ENCODE measurements at places on chromosomes 7 and 10.

DNA sequence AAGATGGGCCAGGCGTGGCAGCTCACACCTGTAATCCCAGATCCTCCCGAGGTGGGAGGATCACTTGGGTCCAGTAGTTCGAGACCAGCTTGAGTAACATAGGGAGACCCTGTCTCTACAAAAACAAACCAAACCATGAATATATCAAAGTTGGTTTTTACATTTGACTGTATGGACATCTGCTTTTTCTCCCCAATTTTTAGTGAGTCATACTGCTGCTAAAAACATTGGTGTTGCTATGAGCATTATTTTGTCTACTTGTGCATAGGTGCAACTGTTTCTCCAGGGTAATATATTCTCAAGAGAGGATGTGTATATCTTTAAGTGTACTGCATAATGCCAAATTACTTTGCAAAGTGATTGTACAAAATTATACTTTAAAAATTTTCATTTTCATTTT lies 769 bp upstream of the TMEM248 start:
- DNase-seq: no peak

DNA sequence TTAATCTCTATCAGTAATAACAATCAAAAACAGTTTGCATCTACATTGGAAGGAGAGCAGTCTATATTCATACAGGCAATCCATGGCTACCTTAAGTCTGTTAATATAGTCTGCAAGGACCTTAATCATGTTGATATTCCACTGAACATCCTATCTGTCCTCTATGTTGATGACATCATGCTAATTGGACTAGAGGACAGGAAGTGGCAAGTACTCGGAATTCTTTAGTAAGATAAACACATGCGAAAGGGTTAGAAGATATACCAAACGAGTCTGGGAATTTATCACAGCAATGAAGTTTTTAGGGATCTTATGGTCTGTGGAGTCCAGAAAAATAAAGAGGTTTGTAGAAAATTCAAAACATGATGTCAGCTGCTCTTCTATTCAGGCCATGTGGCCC lies 11.3 kb upstream of the SAMD9L start:
- no peak for DNase-seq

- DNase-seq: no peak
These were observed 10.9 kb downstream of the CDCA7L start for GRCh38 chr7:21934808-21935207.

- no peak for DNase-seq
These were observed 26.9 kb upstream of the LAMB4 start for GRCh38 chr7:108156897-108157605.

- no peak for DNase-seq
These were observed 607.9 kb upstream of the MKI67 start for GRCh38 chr10:128734161-128734560.

DNA sequence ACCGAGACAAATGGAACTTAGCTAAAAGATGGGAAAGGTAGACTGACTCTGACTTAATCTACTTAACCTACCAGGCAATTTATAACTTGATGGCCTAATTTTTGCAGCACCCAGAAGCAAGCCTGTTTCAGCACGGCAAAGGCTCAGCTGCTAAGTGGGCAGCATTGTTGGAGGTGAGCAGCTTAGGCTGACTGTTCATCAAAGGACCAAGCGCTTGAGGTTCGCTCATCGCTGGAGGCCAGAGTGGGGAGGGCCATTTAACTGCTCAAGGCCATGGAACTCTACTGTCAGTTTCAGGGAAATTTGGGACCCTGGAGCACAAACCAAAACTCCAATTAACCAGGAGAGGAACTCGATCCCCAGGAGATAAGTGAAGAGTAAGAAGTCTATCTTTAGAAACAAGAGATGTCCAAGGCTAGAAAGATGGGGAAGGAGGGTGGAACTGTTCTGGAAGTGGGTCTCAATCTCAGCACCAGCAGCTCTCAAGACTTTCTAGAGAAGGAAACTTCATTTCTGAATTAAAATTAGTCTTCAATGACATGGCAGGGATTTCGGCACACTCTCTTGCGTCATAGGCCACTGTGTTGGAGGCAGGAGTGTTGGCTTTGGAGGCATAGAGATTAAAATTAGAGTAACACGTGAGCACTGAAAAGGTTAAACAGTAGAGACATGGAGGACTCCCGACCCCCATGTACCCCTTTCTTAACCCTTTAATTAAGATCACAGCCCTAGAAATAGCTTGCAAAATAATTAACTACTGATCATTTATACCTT lies 43.1 kb downstream of the EGFR start:
- no peak for DNase-seq

GRCh38 chr7:92330835-92331438 lies 85.2 kb downstream of the ANKIB1 start:
- DNase-seq: no peak

GRCh38 chr10:85946713-85947326 lies 419.8 kb downstream of the GRID1 start:
- DNase-seq: no peak

GRCh38 chr7:131292141-131292905 lies 35.4 kb upstream of the MKLN1 start:
- no peak for DNase-seq

DNA sequence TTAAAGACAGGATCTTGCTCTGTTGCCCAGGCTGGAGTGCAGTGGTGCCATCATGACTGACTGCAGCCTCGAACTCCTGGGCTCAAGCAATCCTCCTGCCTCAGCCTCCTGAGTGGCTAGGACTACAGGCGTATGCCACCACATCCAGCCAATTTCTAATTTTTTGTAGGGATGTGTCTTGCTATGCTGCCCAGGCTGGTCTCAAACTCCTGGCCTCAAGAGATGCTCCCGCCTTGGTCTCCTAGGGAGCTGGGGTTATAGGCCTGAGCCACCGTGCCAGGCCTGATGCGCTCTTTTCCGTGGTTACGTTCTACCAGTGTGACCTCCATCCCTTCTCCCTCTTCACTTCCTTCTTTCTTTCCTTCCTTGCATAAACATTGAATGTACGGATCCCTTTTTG lies 34.2 kb upstream of the IL15RA start:
- no peak for DNase-seq

DNA sequence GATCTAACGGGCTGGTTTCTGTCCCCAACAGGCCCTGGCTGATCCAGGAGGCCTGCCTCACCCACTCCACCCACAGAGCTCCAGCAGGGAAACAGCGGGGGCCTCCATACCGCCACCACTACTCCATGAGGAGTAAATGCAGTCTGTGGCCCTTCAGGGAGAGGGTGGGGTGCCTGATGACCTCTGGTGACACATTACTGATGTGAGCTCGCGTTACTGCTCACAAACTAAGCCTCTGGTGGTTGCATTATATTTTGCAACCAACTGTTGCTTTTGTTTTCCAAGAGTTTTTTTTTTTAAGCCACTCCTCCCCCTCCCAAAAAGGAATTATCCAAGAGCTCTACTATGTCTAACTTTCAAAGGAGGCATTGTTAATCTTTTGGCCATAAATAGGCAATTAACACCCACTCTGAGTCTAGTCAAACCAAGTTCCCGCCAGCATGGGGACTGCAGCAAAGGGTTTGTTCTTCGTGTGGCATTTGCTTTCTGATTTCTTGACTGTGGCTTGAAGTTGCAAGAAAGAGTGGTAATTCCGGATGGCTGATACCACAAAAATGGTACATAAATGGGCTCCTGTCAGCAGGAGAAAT lies 72.6 kb downstream of the FAM53B start:
- no peak for DNase-seq

All from astrocyte of the spinal cord (primary cell).